ENCODE measurements at places on chromosomes 3 and 15.
A peak's percentile ranks its signal among the peaks of the same experiment; 100 is the strongest.

- H3K27me3 ChIP-seq, result no peaks in the 10 kb centered on the region
- H3K4me3 ChIP-seq, result no peak overlapping the region
- H3K27ac ChIP-seq, result no peak overlapping the region
- H3K4me1 ChIP-seq, result peaks cover 14% of the 10 kb centered on the region
These were observed 146.6 kb upstream of the TPM1 start for GRCh38 chr15:62895905-62896316.

GRCh38 chr15:65796610-65797078 lies 4.6 kb upstream of the DENND4A start:
- no peaks in the 10 kb centered on the region for H3K36me3 ChIP-seq
- H3K4me1 ChIP-seq, result peaks cover 5% of the 10 kb centered on the region
- no peak for DNase-seq
- no peaks in the 10 kb centered on the region for H3K27me3 ChIP-seq
- H3K4me3 ChIP-seq, result no peak overlapping the region

DNA sequence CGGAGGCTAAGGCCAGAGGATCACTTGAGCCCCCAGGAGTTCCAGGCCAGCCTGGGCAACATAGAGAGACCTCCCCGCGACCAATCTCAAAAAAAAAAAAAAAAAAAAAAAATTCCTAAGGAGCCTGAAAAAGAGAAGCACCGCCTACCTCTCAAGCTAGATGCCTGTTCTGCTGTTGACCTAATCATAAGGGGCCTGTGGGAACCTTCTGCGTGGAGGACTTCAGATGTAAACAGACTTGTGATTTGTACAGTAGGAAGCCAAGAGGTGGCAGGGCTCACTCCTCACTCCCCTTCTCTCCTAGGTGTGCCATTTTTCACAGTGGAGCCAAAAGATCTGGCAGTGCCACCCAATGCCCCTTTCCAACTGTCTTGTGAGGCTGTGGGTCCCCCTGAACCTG lies 3.2 kb downstream of the TYRO3 start:
- no peak overlapping the region for H3K4me3 ChIP-seq
- H3K27me3 ChIP-seq, result no peaks in the 10 kb centered on the region
- peaks cover 52% of the 10 kb centered on the region for H3K4me1 ChIP-seq
- DNase-seq, result no peak

- H3K36me3 ChIP-seq, result no peaks in the 10 kb centered on the region
- H3K27me3 ChIP-seq, result no peaks in the 10 kb centered on the region
- H3K27ac ChIP-seq, result no peak overlapping the region
- H3K4me3 ChIP-seq, result no peak overlapping the region
- H3K4me1 ChIP-seq, result no peaks in the 10 kb centered on the region
- no peak for DNase-seq
These were observed 8.0 kb downstream of the CEP152 start for GRCh38 chr15:48802867-48803266.

DNA sequence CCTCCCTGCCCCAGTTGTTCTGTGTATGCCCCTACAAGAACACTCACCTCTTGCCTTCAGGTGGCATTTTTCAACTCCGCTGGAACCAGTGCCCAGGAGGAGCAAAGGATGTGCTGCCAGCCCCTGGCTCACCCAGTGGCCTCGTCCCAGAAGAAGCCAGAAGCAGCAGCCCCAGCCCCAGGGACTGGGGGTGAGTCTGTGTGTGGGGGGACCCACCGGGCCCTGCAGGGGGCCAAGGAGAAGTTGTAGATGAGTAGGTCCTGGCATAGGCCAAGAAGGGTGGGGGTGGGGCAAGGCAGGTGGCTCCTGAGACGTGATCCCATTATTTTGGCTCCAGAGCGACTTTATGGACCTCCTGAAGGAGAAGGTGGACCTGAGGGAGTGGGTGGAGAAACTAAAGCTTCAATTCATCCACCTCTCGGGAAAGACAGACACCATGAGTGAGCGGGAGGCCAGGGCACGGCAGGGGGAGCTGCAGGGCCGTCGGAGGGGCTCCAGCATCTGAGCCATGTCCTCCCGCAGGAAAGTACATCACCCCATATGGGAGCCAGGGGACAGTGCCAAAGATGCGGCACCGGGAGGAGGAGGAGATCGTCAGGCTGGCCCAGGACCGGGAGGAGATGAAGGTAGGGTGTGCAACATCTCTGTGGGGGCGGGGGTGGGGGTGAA lies 29.3 kb downstream of the NGRN start:
- no peak overlapping the region for H3K27ac ChIP-seq
- peaks cover 8% of the 10 kb centered on the region for H3K4me1 ChIP-seq
- H3K27me3 ChIP-seq, result no peaks in the 10 kb centered on the region
- no peak for DNase-seq

- peaks cover 9% of the 10 kb centered on the region for H3K27me3 ChIP-seq
- DNase-seq, result no peak
- H3K4me3 ChIP-seq, result peak overlapping the region; percentile 95
These were observed 402.4 kb downstream of the SHQ1 start for GRCh38 chr3:72445827-72446217.

- H3K27ac ChIP-seq, result no peak overlapping the region
- no peak for DNase-seq
- H3K36me3 ChIP-seq, result peaks cover 44% of the 10 kb centered on the region
- peak overlapping the region; percentile 81 for H3K4me3 ChIP-seq
- peaks cover 12% of the 10 kb centered on the region for H3K4me1 ChIP-seq
These were observed 1.6 kb downstream of the THBS1 start for GRCh38 chr15:39582286-39582976.

DNA sequence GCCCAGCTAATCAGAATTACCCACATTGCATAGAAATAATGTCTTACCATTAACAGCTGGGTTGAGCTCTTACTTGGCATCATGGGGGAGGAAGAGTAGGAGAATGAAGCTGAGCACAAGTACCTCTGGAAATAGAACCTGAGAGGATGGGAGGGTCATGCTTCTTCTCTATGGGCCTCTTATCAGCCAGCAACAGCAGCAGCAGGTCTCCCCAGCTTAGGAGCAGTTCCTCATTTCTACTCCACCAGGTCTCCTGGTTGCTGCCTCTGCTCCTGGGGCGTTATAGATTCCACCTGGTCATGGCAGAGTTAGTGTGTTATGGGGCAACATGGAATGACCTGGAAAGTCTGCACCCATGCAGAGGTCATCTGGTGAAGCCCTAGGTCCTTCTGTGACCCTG lies 3.4 kb downstream of the FSD2 start:
- no peaks in the 10 kb centered on the region for H3K4me1 ChIP-seq
- no peaks in the 10 kb centered on the region for H3K36me3 ChIP-seq
- no peak overlapping the region for H3K27ac ChIP-seq
- peaks cover 4% of the 10 kb centered on the region for H3K27me3 ChIP-seq

GRCh38 chr3:100635273-100635701 lies 25.9 kb downstream of the ADGRG7 start:
- no peak for DNase-seq
- no peak overlapping the region for H3K27ac ChIP-seq
- H3K27me3 ChIP-seq, result no peaks in the 10 kb centered on the region
- H3K36me3 ChIP-seq, result no peaks in the 10 kb centered on the region

DNA sequence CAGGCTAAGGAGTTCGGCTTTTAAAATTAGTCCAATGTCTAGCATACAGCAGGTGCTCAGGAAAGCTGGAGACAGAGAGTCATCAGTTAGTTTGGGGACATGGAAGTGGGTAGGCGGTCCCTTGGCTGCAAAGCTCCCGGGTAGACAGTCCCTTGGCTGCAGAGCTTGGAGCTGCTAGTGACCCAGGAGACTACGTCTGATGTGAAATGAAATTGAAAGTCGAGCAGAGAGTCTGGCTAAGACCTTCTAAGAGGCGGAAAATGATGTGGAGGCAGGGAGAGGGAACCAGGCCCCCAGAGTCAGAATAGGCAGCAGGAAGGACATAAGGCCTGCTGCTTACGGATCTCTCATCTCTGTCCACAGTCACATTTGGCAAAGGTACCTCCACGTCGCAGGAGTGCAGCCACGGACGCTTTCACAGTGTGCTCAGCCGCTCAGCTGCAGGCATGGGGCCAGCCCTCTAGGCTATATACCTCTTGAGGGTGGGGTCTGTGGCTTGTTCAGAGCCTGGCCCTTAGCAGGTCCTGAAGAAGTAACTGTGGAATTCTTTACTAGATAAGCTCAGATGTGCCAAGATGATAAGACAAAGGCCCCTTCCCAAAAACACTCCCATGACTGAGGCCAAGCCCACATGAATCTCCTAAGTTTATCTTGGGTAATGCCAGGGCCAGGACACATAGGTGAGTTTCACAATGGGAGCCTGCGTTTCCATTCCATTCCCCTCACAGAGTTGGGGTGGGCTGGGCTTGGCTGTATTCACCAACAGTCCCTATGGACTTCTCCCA lies 131.7 kb downstream of the XXYLT1 start:
- no peaks in the 10 kb centered on the region for H3K4me1 ChIP-seq
- no peak overlapping the region for H3K4me3 ChIP-seq
- H3K36me3 ChIP-seq, result no peaks in the 10 kb centered on the region
- DNase-seq, result no peak
- no peak overlapping the region for H3K27ac ChIP-seq

DNA sequence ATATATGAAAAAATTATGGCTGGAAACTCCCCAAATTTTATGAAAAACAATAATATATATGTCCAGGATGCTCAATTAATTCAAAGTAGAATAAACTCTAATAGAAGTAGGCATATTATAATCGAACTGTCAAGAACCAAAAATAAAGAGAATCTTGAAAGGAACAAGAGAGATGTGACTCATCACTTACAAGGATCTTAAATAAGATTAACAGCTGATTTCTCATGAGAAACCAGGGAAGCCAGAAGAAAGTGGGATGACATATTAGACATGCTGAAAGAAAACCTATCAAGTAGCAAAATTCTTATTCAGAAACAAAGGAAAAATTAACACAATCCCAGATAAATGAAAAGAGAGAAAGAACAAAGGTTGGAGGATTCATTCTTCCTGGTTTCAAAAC lies 66.8 kb downstream of the FAIM start:
- no peak overlapping the region for H3K27ac ChIP-seq
- H3K27me3 ChIP-seq, result no peaks in the 10 kb centered on the region
- peaks cover 3% of the 10 kb centered on the region for H3K4me1 ChIP-seq
- DNase-seq, result no peak
- H3K4me3 ChIP-seq, result no peak overlapping the region
- H3K36me3 ChIP-seq, result peaks cover 8% of the 10 kb centered on the region

- H3K4me3 ChIP-seq, result no peak overlapping the region
- H3K27me3 ChIP-seq, result peaks cover 22% of the 10 kb centered on the region
- peaks cover 6% of the 10 kb centered on the region for H3K4me1 ChIP-seq
- no peak overlapping the region for H3K27ac ChIP-seq
These were observed 2.5 kb upstream of the SLC38A3 start for GRCh38 chr3:50202353-50203112.

- H3K4me1 ChIP-seq, result no peaks in the 10 kb centered on the region
- DNase-seq, result no peak
- no peak overlapping the region for H3K4me3 ChIP-seq
- no peak overlapping the region for H3K27ac ChIP-seq
- H3K36me3 ChIP-seq, result peaks cover 48% of the 10 kb centered on the region
- no peaks in the 10 kb centered on the region for H3K27me3 ChIP-seq
These were observed 89.7 kb downstream of the RPL39L start for GRCh38 chr3:187049462-187050101.

- no peaks in the 10 kb centered on the region for H3K36me3 ChIP-seq
- no peak overlapping the region for H3K4me3 ChIP-seq
- H3K27ac ChIP-seq, result no peak overlapping the region
- no peaks in the 10 kb centered on the region for H3K4me1 ChIP-seq
- H3K27me3 ChIP-seq, result no peaks in the 10 kb centered on the region
These were observed 22.1 kb downstream of the CNTN3 start for GRCh38 chr3:74592359-74592758.

GRCh38 chr15:36507458-36507857 lies 72.0 kb upstream of the CDIN1 start:
- H3K27ac ChIP-seq, result no peak overlapping the region
- H3K27me3 ChIP-seq, result no peaks in the 10 kb centered on the region
- DNase-seq, result no peak

- H3K36me3 ChIP-seq, result no peaks in the 10 kb centered on the region
- H3K27me3 ChIP-seq, result no peaks in the 10 kb centered on the region
- no peak overlapping the region for H3K27ac ChIP-seq
- H3K4me1 ChIP-seq, result no peaks in the 10 kb centered on the region
- DNase-seq, result no peak
These were observed 59.7 kb upstream of the MBNL1 start for GRCh38 chr3:152209060-152209459.

DNA sequence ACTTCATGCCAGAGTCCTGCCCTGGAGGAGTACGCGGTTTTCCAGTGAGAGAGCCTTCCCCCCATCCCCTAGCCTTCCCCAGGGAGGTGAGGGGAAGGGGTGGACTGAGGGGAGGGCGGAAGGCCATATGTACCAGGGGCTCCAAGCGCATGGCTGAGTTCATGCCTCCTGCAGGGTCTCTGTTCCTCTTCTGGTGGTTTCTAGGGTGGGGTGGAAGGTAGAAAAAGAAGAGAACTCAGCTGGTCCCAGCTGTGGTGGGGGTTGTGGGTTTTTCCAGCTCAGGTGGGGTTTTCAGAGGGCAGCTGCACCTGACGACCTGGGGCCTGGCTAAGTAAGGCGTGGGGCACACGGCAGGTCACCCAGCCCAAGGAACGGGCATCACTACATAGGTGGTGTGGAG lies 10.7 kb upstream of the IQSEC1 start:
- no peak overlapping the region for H3K27ac ChIP-seq
- H3K27me3 ChIP-seq, result no peaks in the 10 kb centered on the region
- H3K4me3 ChIP-seq, result no peak overlapping the region
- no peak for DNase-seq

GRCh38 chr3:32128936-32129335 lies 22.5 kb downstream of the GPD1L start:
- no peaks in the 10 kb centered on the region for H3K4me1 ChIP-seq
- H3K36me3 ChIP-seq, result no peaks in the 10 kb centered on the region
- no peak overlapping the region for H3K27ac ChIP-seq

- H3K4me1 ChIP-seq, result peaks cover 8% of the 10 kb centered on the region
- H3K27me3 ChIP-seq, result no peaks in the 10 kb centered on the region
- H3K27ac ChIP-seq, result no peak overlapping the region
- no peak overlapping the region for H3K4me3 ChIP-seq
These were observed 63.4 kb upstream of the CSPG4 start for GRCh38 chr15:75776065-75776423.

DNA sequence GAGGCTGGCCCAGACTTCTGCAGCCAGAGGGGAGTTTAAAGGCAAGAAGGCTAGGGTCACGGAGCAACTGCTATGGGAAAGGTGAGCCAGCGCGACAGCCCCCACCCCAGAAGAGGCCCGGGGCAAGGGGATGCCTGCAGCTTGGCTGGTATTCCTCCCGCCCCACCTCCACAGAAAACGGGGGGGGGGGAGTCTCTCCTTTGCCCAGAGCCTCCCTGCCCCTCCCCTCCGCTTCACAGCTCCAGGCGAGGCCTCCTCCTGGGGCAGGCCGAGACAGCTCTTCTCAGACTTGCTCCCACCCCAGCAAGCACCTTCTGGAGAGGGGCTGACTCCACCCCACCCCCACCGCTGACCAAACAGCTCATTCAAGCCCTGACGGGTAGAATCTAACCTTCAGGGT lies 13.4 kb downstream of the ANP32A start:
- H3K27ac ChIP-seq, result no peak overlapping the region
- H3K27me3 ChIP-seq, result no peaks in the 10 kb centered on the region
- no peaks in the 10 kb centered on the region for H3K36me3 ChIP-seq
- peaks cover 14% of the 10 kb centered on the region for H3K4me1 ChIP-seq
- H3K4me3 ChIP-seq, result no peak overlapping the region

DNA sequence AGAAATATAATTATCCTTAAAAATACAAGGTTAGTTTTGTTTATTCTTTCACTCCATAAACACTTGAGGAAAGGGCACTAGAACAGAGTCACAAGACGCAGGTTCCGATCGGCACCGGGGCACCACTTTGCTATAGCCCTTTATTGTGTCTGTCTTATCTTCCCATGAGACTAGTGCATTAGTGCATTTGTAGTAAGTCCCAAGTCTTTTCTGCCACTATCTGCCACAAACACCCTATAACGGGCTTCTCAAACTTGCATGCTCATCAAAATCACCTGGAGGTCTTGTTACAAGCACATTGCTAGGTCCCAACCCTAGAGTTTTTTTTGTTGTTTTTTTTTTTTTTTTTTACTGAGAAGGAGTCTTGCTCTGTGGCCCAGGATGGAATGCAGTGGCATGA lies 213.1 kb downstream of the FOXP1 start:
- no peak for DNase-seq
- no peaks in the 10 kb centered on the region for H3K27me3 ChIP-seq
- H3K4me1 ChIP-seq, result peaks cover 3% of the 10 kb centered on the region

Measured in H1 (cell line).